Activated effector memory CD4-positive, alpha-beta T cell treated with Interleukin-2 at 50 U/mL for 16 hours (primary cell): ENCODE measurements at places on chromosomes 13 and 19.
A peak's percentile ranks its signal among the peaks of the same experiment; 100 is the strongest.

DNA sequence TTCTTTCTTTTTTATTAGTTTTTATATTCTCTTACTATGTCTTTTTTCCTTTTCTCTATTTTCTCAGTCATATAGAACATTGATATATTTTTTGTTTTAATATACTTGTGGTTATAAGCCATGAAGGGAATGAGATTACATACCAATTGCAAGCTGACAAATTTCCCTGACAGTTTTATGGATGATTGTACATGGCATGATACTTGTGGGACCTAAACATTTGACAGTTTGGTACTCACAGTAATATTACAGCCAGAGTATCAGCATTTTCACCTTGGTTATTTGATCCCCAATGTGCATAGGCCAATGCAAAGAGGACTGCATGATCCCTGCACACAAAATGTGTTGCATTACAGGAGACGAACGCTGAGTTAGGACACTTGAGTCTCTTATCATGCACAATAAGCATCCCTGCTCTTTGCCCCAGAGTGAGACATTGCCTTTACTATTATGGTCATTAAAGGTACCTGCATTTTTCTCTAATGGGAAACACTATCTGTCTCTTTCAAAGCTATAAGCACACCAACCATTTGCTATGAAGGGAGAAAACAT lies 713.4 kb upstream of the PCDH20 start:
- DNase-seq = no peak

DNA sequence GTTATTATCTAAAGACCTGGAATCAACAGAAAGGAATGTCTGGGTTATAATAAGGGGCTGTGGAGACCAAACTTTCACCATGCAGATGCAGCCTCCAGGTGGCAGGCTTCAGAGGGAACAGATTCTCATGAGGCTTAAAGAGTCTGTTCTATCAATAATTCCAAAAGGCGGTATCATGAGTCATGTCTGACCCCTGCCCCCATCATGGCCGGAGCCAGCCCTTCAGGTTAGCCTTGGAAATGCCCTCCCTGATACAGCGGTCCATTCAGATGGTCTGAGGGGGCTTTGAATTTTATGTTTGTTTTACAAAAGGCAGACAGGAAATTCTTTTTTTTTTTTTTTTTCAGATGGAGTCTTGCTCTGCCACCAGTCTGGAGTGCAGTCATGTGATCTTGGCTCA lies 21.7 kb upstream of the LAMP1 start:
- no peak for DNase-seq

DNA sequence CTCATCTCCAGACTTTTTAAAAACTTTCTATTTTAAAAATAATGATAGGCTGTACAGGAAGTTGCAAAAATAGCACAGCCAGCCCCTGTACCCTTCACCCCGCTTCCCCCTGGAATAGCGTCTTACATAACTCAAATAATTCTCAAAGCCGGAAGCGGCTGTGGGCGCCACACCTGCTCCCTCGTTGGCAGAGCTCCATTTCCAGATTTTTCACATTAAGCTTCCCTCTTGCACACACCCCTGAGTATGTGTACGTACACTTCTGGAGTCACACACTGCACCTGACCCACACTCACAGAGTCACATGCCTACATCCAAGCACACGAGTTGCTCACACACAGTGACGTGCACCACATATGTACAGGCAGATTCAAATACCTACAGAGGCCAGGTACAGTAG lies 24.9 kb upstream of the DPP9 start:
- no peak for DNase-seq

DNA sequence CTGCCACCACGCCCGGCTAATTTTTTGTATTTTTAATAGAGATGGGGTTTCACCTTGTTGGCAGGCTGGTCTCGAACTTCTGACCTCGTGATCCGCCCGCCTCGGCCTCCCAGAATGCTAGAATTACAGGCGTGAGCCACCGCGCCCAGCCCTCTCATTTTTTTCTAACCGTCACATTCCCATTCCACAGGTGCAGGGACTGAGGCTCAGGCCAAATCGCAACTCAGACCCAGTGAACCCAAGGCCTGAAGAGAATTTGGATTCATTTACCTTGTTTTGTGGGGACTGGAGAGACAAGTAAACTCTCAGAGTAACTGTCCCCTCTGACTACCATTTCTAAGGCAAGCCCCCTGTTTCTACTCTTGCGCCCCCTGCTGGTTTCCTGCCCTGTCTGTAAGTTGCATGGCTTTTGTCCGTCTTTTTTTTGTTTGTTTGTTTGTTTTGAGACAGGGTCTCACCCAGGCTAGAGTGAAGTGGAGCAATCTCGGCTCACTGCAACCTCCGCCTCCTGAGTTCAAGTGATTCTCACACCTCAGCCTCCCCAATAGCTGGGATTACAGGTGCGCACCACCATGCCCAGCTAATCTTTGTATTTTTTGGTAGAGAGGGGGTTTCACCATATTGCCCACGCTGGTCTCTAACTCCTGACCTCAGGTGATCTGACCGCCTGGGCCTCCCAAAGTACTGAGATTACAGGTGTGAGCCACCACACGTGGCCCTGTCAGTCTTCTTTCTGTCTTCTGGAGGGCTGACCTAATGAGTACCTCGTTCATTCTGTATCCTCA lies 2.3 kb upstream of the STRN4 start:
- peak; percentile 59 for DNase-seq

GRCh38 chr19:38290631-38291147 lies 13.4 kb upstream of the C19orf33 start:
- no peak for DNase-seq

DNA sequence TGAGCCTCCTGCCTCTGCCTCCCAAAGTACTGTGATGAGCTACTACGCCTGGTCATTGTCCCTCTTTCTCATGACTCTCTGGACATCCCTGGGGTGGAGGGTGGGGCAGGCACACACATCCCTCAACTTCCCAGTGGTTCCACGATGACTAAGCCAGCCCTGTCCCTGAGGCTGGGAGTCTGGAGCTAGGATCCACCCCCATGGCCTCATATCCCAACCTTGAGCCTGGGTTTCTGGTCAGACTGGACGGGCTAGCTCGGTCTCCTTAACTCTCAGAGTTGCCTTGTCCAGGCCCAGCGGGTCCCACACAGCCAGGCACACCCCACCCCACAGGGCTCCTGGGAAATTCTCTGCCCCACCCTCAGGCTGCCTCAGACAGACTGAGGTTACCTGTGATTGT lies 19.6 kb downstream of the IER2 start:
- DNase-seq = no peak

GRCh38 chr19:15210323-15210781 lies 9.6 kb upstream of the NOTCH3 start:
- DNase-seq = no peak

DNA sequence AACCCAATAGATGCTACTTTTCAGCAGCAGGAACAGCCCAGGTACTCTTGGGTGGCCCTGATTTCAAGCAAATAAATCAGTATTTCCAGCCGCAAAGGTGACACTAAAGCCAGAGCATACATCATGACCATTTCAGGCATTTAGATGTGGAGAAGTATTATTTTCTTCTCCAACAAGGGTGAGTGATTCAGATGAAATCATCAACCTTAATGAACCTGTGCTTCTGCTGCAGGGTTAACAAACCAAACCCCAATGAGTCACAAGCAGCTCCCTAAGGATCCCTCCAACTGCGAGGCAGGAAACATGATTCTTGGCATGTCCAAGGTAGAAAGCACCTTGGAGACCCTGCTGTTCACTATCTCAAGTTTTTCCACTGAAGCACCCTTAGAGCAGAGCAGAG lies 32.7 kb downstream of the MBNL2 start:
- DNase-seq = no peak

DNA sequence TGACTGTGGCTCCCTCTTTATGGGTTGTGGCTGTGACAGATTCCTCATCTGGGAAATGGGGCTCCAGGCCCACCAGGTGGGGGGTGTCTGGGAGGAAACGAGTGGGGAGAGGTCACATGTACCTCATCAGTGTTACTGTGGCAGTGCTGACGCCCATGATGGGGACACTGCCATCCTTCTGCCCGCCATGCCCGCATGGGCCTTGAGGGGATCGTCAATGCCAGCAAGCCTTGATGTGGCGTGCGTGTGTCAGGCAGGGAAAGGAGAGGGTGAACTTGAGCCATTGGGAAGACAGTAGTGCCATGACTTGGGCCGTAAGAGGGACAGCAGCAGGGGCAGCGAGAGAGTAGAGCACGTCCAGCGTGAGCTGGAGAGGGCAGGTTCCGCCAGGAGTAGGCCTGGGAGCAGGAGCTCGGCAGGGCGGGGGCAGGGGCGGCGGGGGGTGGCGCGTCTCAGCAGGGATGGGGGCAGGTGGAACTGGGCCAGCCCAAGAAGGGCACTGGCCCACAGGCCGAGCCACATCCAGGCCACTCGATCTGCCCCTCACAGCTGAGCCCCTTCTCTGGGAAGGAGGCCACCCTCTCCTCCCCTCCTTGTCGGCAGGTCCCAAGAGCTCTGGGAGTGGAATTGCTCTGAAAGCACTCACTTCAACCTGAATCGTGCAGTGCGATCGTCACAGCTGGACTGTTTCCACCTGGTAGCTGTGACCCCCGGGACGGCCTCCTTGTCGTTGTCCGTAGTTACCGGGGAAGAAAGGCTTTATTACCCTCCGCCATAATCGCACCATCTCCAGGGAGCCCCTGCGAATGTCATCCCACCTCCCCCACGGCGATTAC lies 9.9 kb downstream of the KLHL26 start:
- no peak for DNase-seq

DNA sequence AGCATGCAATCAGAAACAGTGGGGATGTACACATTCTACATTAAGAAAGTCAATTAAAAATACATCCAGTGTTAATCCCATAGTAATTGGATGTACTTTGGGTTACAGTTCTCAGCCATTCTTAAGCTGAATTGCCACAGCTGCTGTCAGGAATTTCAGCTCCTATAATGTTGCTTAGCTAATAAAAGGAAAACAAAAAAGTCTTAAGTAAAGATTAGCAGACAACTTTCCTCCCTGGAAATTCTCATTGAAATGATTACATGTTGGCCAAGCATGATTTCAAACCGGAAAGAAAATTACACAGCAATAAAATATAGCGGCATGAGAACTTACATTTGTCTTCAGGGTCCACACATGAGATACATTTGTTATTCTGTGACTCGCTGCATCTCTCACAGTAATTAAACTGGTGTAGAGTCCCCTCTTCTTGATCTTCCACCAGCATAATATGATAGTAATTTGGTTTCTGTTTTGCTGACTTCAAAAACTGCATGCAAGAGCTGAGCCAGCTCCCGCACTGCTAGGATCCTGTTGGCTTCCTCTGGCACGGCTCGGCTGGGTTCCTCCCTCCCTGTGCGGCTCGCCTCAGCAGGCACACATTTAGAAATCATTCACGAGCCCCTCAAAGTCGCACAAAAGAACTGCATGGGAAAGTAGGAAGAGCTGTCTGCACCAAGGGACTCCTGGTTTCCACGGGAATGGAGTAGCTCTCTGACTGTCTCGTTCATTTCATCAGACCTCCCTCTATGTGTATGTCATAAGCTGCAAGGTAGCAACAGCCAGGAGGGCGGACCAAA lies at the start of gene HTR2A:
TSS of gene HTR2A (minus strand) at position 713 of the 797 bp plus-strand sequence. CDS start 1,147 bp downstream, outside the sequence.
- DNase-seq = no peak

- no peak for DNase-seq
Measured at GRCh38 chr13:34371645-34372395, 553.9 kb downstream of the RFC3 start.

DNA sequence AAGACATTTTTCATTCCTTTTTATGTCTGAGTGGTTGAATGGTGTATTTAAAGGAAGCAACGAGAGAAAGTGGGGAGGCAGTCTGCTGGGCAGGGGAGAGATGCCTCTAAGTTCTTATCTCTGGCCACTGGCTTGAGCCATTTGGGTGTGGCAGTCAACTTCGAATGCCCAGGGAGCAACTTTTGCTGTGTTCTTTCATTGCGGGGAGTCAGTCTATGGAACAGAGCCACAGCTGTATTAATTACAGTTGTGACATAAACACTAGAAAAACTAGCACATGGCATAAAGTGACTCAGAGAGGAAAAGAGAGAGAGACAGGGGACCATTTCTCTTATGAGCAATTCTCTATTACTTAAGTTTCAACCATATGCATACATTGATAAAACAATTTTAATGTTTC lies 40.4 kb upstream of the PDCD5 start:
- no peak for DNase-seq

DNA sequence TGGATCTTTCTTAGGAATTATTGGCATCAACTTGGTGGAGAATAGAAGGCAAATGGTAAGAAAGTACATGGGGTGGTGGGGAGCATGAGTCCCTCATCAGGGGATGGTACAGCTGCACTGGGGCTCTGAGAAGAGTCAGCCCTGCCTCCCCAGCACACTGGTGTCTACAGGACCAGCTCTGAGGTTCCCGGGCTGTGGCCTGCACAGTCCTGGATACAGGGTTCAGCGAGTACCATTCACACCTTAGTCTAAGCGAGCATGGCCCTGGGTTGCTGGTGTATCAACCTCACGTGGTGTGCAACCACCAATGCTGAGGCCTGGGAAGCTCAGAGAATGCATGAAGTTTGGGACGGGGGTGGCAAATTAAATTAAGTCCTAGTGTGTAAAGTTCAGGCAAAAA lies 10.1 kb downstream of the TMEM255B start:
- no peak for DNase-seq

DNA sequence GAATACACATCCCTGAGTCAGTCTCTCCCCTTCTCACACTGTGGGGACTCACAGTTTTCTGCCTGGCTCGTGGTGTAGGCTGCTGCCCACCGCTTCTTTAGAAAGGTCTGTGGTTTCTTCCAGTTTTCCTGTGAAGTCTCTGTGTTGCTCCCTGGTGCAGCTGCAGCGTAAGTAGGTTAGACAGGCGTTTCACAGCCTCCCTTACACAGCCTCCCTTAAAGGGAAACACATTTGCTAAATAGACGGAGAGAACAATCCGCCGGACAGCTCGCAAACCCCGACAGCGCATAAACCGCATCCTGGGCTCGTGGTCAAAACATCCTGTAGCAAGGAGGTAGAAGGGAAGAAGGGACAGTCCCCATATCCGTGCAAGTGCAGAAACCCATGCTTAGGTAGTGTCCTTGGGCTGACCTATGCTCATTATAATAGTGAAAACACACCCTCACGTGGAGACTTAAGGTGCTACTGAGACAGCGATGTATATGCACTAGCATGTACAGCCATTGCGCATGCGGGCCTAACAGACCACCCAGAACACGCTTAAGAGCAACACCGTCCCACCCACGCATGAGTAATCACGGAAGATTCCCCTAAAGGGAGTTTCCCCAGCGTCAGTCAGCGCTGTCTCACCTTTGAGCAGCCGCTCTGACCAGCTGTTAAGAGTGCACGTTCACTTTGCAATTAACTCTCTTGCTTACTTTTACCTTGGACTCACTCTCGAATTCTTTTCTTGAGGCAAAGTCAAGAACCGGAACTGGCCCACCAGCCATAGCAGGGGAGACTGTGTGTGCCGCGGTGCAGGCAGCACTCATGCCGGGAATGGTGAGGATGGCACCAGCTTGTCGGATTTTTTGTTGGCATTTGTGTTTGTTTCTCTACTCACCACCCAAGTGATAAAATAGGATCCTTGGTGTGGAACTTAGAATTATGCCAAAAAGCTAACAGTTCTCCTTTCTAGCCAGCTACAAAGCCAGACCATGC lies 16.6 kb downstream of the SIGLEC8 start:
- peak; percentile 77 for DNase-seq
